ENCODE measurements at places on chromosomes 4 and X. TPM values are rescaled to one million over a fixed set of nuclear protein-coding genes. Genes with fewer than 3 reads are reported as not detected.

Gene UGT2B15
- total RNA-seq, result not detected

Gene GASK1B
- 23.7 TPM for total RNA-seq

Gene DKK2
- total RNA-seq, result not detected

Gene SLC49A3
- total RNA-seq, result 5.8 TPM

Gene ARMCX6
- total RNA-seq, result 15.1 TPM

Gene ANK2
- total RNA-seq, result 2.0 TPM

Gene MAGEC2
- total RNA-seq, result not detected

Gene PPP2R2C
- 26.9 TPM for total RNA-seq

Gene TIMP1
- total RNA-seq, result 90.6 TPM

Gene WDR19
- 9.1 TPM for total RNA-seq

Gene RGN
- total RNA-seq, result 3.8 TPM

Gene ETDA
- total RNA-seq, result not detected

Gene NLGN4X
- 1.3 TPM for total RNA-seq

Gene AWAT2
- not detected for total RNA-seq

Gene SRPX
- total RNA-seq, result 88.1 TPM

Gene P2RY8
- 0.34 TPM for total RNA-seq

Gene TCEAL2
- 3.2 TPM for total RNA-seq

Gene GLRA3
- total RNA-seq, result not detected

Gene RS1
- not detected for total RNA-seq

Gene F11
- total RNA-seq, result not detected

Gene NALF2
- 0.26 TPM for total RNA-seq

Gene EDA
- total RNA-seq, result 2.7 TPM

Gene XG
- total RNA-seq, result 15.4 TPM

Gene BEX5
- not detected for total RNA-seq

Gene FAM47A
- total RNA-seq, result not detected

Gene GAGE12J
- not detected for total RNA-seq

Gene MAGEB16
- total RNA-seq, result not detected

Gene USP17L13
- total RNA-seq, result not detected

Gene IL2RG
- total RNA-seq, result 7.4 TPM

Gene NPY1R
- total RNA-seq, result 2.4 TPM

Gene FAM47E
- 0.76 TPM for total RNA-seq

All from esophagus squamous epithelium (tissue), 5 donors.